Neuronal stem cell (in vitro differentiated cells): ENCODE measurements at places on chromosomes 16 and 17.

GRCh38 chr16:57413733-57414132, 9.2 kb downstream of the CCL17 start:
- DNase-seq: no peak

- DNase-seq: no peak
Observed at GRCh38 chr16:48082516-48082915, 73.3 kb downstream of the ABCC12 start.

DNA sequence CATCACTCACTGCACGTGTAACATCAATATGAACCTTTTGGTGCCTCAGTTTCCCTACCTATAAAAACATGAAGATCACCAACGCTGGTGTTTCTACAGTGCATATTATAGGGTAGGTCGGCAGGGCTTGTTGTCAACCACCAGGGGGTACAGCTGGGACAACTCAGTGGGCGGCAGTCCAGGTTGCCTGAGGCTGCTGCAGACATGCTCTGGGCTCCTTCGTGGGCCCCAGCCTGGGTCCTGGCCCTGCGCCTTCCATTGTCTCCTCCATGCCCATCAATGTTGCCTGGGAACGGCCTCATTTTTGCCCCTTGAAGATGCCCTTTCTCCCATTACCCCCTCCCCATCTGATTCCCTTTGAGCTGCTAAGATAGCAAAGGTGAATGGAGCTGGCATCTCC, 89.8 kb downstream of the GSG1L start:
- DNase-seq: no peak

DNA sequence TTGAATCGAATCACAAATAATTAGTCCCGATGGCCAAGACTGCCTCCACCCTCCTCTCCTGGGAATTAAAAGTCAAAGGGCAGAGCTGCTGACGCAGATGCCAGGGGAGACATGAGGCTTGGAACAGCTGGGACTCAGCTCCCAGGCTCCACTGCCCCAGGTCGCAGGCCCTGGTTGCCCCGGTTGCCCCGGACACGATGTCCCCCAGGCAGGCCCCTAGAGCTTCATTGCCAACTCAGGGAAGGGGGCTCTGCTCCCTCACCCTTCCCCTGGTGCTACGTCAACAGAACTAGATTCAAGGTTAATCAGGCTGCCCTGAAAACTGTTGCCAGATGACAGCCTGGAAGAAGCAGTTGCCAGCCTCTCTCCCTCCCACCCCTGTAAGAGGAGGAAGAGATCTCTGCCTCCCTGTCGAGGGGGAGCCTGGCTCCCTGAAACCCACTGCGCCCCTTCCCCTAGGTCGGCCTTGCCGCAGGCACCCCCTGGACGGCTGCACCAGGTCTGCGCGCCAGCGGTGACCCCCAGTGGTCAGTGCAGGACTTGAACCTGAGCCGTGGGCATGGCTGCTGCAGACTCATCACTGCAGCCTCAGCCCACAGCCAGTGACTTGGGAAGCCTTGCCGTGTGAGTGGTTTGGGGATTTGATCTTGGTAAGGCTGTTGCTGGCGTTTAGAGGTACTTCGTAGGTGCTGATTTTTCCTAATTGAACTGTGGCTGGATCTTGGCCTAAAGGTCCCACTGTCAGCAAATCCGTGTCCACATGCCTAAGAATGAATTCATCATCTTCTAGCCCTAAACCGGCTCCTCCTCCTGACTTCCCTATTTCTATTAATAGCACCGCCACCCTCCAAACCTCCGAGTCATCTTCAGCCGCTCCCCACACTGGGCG, 84.1 kb upstream of the TOB1 start:
- no peak for DNase-seq

DNA sequence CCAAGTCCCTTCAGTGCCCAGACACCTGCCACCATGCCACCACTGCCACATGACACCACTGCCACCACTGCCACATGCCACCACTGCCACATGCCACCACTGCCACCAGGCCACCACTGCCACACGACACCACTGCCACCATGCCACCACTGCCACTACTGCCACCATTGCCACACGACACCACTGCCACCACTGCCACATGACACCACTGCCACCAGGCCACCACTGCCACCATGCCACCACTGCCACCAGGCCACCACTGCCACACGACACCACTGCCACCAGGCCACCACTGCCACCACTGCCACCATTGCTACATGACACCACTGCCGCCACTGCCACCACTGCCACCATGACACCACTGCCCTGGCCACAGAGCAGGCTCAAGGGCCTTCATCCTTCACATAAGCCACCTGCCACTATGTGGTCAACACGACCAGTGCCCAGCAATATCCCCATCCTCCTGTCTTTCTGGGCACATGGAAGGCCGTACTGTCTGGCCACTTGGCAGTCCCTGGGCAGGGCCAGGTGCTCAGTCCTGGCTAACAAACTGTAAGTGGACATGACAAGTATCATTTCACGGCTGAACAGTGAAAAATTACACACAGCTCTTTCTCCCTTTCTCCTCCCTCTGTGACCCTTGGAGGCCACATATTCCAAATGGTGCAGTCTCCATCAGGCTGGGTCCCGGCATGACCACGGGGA, 33.1 kb downstream of the ABR start:
- DNase-seq: no peak

- no peak for DNase-seq
Observed at GRCh38 chr16:10386517-10387100, 748 bp downstream of the ATF7IP2 start.

- DNase-seq: no peak
Observed at GRCh38 chr16:66481943-66482390, 54.9 kb downstream of the BEAN1 start.

DNA sequence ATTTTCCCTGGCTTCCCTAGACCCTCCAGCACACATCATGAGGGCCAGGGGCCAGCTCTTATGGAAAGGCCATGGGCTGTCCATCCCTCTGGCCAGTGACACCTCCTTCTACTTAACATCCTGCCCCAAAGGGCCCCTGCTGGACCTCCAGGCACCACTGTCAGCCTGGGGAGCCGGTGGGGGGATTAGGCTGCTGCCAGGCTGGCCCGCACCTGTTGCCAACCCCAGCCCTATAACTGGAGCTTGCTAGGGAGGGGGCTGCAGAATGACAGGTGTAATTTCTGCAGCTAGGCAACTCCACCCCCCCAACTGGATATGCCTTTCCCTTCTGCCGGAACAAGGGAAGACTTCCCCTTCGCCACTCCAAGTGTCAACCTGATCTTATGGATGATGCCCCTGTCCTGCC, 12.5 kb downstream of the RARA start:
- DNase-seq: no peak

- no peak for DNase-seq
Observed at GRCh38 chr16:77680496-77680895, 41.8 kb upstream of the NUDT7 start.

DNA sequence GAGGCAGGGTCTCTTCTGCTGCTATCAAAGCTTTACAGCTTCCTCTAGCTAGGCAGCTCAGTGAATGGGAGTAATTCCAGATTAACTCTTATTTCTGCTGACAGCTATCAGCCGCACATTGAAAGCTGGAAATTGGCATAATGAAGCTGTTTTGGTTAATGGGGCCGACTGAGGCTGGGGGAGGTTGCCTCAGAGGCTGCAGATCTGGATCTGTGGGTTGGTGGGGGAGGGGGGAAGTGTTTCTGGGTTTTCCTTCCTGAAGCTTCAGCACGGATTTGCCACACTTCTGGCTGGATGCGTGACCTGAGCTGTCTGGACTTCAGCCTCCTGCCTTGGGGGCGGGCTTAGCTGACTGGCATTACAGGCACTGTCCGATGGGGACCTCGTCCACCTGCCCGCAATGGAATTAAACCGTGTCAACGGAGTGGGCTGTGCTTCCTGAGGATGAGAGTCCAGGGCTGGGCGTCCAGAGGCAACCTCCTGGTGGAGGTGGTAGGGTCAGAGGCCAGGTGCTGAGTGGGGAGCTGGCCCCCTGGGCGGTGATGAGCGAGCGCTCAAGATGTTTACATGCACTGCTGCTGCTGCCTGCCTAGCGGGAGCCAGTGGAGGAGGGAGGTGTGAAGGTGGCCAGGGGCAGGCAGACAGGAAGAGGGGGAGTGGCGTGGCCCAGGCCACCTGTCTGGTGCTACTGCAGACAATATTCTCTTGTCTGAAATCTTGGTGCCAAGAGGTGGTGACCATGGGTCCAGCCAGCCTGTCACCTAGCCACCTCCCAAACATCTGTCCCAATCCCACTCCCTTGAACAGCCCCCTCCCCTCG, 6.7 kb upstream of the ABCC3 start:
- DNase-seq: no peak

GRCh38 chr16:30142672-30143346, 19.8 kb upstream of the MAPK3 start:
- no peak for DNase-seq

DNA sequence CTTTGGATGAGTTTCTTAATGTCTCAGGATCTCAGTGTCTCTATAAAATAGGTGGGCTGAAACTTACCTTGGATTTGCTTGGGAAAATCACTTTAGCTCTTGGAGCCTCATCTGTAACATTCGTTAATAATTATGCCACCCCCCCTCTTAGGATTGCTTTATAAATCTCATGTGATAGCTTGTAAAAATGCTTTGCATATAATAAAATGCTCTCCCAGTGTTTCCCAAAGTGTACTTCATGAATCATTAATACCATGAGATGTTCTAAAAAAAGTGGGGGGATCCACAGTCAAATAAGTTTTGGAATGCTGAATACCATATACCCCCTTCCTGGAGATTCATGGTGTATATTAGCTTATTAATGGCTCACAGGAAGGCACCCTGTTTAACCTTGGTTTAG, 5.2 kb downstream of the KRT39 start:
- DNase-seq: no peak

GRCh38 chr17:36629252-36629847, 28.0 kb downstream of the MRM1 start:
- peak; percentile 78 for DNase-seq

- no peak for DNase-seq
Observed at GRCh38 chr17:6064868-6065267, 5.3 kb upstream of the WSCD1 start.

GRCh38 chr17:64411999-64412771, 21.5 kb upstream of the PECAM1 start:
- peak; percentile 53 for DNase-seq

DNA sequence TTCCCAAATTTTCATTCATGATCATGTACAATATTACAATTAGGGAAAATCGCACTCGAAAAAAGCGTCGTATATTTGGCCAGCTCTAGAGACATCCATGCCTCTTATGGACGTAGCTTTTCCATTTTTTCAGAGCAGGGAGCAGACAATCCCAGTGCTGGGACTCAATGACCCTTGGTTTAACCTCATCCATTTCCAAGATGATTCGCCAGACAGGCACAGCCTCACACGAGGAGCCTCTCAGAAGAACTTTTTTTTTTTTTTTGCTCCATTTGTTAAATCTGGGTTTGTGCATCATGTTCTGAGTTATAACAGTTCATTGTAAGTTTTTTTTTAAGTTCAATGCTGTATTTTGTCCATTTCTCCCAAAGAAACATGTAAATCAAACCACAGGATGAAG, 92.1 kb downstream of the ZDHHC7 start:
- DNase-seq: no peak

- no peak for DNase-seq
Observed at GRCh38 chr17:6494239-6494941, 50.1 kb downstream of the PIMREG start.

DNA sequence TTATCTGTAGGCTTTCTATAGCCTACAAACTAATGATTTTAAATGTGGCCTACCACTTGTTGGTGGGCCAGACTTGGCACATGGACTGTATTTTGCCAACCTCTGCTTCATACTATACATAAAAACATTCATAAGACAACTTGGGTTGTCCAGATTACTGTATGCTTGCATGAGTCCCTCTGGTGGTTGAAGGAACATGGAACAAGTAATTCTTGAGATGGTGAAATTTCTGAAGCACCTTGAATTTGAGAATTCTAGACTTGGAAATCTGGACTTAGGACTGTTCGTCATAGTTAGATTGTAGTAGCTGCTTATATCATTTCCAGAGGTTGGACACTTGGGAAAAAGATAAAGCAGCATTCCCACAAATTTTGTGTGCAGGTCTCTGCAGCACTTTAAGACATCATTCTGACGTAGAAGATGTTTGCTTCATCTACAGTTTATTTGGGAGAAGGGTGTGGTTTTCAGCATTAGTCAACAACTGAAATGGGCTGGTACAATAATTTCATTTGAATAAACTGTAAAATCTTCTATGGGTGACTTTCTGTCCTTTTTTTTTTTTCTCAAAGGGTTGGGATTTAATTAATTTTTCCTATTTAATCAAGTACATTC, 31.2 kb downstream of the NFATC3 start:
- no peak for DNase-seq

DNA sequence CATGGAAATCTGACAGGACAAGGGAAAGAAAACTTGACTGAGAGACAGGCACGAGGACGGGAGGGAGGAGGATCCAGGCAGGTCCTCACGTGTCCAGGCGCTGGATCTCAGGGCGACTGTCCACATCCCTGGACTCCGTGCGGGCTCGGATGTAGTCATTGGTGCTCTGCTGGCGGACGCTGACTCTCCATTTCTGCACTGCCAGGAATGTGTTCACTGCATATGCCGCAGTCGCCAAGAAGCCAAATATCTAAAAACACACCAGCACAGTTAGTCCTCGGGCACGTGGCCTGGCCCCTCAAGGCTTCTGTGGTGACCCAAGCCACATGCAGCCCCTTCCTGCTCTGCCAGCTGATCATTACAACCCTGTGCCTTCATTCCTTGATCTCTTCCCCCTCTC, 17.5 kb downstream of the CMTM3 start:
- no peak for DNase-seq

DNA sequence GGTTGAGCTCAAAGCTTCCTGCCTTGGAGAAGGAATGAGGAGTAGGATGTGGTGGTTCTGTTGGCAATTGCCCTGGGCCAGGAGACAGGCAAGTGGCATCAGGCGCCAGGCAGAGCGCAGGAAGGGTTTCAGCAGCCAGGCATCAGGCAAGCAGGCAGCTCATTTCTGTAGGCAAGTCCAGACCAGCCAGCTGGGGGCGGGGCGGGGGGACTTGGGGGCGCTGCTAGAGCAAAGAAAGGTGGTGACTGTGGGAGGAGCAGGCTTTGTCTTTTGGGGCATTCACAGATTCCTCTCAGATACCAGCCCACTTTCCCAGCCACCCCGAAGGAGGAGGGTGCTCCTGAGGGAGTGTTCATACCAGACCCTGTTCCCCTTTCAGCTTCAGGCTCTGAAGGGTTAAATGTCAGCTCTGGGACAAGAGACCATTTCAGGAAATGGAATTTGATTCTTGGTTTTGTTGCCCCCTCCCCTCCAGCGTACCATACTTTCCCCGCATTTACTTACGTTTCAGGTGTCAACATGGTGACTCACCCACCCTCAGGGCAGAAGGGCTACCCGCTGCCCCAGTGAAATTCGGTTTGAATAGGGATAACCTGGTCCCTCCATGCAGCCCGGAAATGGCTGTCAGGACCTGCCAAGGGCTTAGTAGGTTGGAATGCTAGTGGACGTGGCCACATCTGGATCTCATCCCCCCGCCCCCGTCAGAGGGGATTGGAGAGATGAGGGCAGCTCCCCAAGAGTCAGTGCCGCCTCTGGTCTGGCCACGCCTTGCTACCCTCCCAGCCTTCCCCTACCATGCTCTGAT, 13.2 kb downstream of the NGFR start:
- peak; percentile 56 for DNase-seq

- DNase-seq: no peak
Observed at GRCh38 chr16:68373528-68374245, 62.9 kb downstream of the PRMT7 start.
